Natural killer cell treated with Interleukin-12 subunit alpha and Interleukin-12 subunit beta and Interleukin-15 and Interleukin-18, amount 100 ng/mL, for 72 hours (primary cell): ENCODE measurements at places on chromosomes 16 and 17.

DNA sequence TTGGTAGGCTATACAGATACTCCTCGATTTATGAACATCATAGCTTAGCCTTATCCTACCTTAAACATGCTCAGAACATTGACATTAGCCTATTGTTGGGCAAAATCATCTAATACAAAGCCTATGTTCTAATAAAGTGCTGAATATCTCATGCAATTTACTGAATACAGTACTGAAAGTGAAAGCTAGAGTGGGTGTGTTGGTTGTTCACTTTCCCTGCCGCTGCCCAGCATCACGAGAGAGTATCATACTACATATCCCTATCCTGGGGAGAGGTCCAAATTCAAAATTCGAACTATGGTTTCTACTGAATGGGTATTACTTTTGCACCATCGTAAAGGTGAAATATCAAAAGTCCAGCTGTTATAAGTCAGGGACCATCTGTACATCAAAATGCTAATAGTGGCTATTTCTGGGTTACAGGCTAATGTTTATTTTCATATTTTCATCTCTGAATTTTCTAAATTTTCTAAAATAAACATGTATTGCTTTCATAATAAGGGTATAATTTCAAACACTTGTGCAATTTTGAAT lies 54.5 kb downstream of the NACA2 start:
- no peak for DNase-seq

- no peak for DNase-seq
Measured at GRCh38 chr16:13021996-13022395, 120.6 kb downstream of the SHISA9 start.

GRCh38 chr17:13359774-13360173 lies 242.0 kb downstream of the HS3ST3A1 start:
- DNase-seq, result no peak

DNA sequence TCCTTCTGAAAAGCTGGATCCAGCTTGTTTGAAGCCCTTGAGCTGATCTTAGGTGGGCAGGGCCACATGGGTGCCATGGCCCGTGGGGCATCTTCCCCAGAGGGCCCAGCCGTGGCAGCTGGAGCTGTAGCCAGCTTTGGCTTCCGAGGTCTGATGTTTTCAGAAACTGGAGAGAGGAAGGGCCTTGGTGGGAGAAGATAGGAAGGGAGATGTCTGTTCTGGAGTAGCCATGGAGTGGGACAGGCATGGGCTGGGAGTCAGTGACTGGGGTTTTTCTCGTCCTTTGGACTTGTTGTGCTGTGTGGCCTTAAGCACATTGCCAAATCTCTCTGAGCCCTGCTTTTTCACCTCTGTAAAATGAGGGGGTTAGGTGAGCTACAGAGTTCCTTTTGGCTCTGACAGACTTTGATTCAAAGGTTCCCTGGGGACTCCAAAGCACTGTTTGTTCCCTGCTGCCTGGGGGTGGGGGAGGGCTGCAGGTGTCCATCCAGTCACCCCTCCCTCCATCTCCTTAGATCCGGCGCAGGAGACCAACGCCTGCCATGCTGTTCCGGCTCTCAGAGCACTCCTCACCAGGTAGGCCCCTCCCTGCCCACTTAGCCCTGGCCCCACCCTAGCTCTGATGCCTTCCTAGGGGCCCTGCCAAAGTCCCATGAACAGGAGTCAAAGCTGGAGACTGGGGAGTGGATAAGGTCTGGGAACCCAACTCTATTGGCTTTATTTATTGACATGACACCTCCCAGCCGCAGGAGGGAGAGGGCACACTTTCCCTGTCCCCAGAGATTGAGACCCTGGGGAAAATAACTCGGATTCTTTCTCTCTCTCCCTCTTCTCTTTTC lies 2.1 kb downstream of the PPP1R1B start:
- DNase-seq, result no peak

- DNase-seq, result no peak
Measured at GRCh38 chr16:49857423-49858181, 1.7 kb upstream of the ZNF423 start.

- no peak for DNase-seq
Measured at GRCh38 chr16:67396159-67397035, 3.1 kb upstream of the TPPP3 start.

- DNase-seq, result no peak
Measured at GRCh38 chr17:72439893-72440502, 319.2 kb downstream of the SOX9 start.

DNA sequence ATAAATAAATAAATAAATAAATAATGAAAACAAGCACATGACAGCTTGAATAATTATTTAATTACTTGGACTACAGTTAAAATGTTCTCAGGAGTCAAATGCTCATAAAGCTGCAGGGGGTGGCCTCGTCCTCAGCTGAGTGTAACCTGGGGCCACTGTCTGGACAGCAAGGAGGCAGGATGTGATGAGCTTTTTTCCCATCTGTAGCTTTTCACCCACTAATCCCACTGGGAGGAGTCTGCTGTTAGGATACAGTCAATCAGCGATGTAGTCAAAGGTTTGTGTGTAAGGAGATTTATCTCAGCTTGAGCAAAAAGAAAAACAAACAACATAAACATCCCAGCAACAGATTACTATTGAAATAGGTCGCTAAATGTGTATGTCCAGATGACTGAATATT lies 22.5 kb downstream of the ZCCHC14 start:
- no peak for DNase-seq

GRCh38 chr16:14148016-14148415 lies 76.9 kb downstream of the MRTFB start:
- DNase-seq, result no peak

- DNase-seq, result no peak
Measured at GRCh38 chr17:44961921-44962350, 6.2 kb downstream of the C1QL1 start.

DNA sequence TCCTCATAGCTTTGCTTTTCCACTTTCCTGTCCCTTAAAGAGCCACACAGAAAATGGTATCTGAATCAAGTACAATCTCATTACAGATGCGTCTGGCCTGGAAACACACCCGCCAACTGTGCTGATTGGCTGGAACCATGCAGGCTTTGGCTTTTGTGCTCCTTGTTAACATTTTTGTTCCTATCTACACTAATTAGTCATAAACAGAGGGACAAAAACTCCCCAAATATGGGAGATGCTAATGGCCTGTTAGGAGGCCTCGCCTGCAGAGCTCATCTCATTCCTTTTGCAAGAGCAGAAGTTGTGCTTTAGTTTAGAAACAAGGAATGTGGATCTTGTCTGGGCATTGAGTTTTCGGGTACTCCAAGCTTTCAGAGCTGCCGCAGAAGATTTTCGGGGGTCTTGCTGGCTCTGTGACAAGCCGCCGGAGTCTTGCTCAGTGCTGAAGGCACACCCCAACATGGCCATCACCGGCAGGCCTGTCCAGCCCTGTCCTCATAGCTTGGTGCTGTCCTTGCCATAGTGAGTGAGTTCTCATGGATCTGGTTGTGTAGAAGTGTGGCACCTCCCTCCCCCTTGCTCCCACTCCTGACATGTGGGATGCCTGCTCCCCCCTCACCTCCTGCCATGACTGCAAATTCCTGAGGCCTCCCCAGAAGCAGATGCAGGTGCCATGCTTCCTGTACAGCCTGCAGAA lies 69.8 kb downstream of the METRNL start:
- no peak for DNase-seq
